ENCODE measurements at places on chromosomes 3 and 15. TPM values are rescaled to one million over a fixed set of nuclear protein-coding genes. Genes with fewer than 3 reads are reported as not detected.

DNA sequence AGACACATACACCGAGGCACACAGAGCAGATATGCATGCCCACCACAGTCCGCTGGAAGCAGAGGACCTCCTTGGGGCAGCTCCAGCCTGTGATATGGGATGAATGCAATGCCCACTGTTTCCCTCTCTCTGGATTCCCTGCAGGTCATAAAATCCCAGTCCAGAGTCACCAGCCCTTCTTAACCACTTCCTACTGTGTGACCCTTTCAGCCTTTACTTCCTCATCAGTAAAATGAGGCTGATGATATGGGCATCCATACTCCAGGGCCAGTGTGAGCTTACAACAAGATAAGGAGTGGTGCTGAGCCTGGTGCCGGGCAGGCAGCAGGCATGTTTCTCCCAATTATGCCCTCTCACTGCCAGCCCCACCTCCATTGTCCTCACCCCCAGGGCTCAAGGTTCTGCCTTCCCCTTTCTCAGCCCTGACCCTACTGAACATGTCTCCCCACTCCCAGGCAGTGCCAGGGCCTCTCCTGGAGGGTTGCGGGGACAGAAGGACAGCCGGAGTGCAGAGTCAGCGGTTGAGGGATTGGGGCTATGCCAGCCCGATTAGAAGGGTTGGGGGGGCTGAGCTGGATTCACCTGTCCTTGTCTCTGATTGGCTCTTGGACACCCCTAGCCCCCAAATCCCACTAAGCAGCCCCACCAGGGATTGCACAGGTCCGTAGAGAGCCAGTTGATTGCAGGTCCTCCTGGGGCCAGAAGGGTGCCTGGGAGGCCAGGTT lies at the start of gene GNAT1:
GNAT1 (plus strand) TSS at position 675 of the 725 bp plus-strand sequence. CDS start 116 bp downstream, outside the sequence.
- no peak for DNase-seq
- no peaks in the 10 kb centered on the region for H3K36me3 ChIP-seq
- H3K4me1 ChIP-seq = peaks cover 39% of the 10 kb centered on the region

- H3K27me3 ChIP-seq = no peaks in the 10 kb centered on the region
- H3K4me1 ChIP-seq = no peaks in the 10 kb centered on the region
- no peak overlapping the region for H3K4me3 ChIP-seq
- DNase-seq = no peak
Observed at GRCh38 chr15:85956532-85957275, 123.0 kb upstream of the AGBL1 start.

MYH15 gene
- 0.09 TPM for total RNA-seq

GRCh38 chr15:55168350-55168974 lies 28.3 kb downstream of the RSL24D1 start:
- H3K27me3 ChIP-seq = no peaks in the 10 kb centered on the region
- H3K4me1 ChIP-seq = peaks cover 1% of the 10 kb centered on the region
- no peak overlapping the region for H3K4me3 ChIP-seq
- H3K36me3 ChIP-seq = no peaks in the 10 kb centered on the region
- H3K27ac ChIP-seq = no peak overlapping the region

GRCh38 chr3:62361261-62361660 lies 12.1 kb downstream of the FEZF2 start:
- H3K27ac ChIP-seq = no peak overlapping the region
- no peaks in the 10 kb centered on the region for H3K27me3 ChIP-seq
- H3K4me1 ChIP-seq = no peaks in the 10 kb centered on the region

GRCh38 chr3:122456074-122456473 lies 40.2 kb upstream of the WDR5B start:
- no peaks in the 10 kb centered on the region for H3K27me3 ChIP-seq
- peaks cover 9% of the 10 kb centered on the region for H3K36me3 ChIP-seq
- H3K4me1 ChIP-seq = peaks cover 16% of the 10 kb centered on the region
- DNase-seq = peak; percentile 35
- no peak overlapping the region for H3K4me3 ChIP-seq
- H3K27ac ChIP-seq = no peak overlapping the region

GOLGA8G gene
- not detected for total RNA-seq

SPINK8 gene
- not detected for total RNA-seq

- H3K27ac ChIP-seq = no peak overlapping the region
- no peaks in the 10 kb centered on the region for H3K27me3 ChIP-seq
- no peaks in the 10 kb centered on the region for H3K4me1 ChIP-seq
- H3K4me3 ChIP-seq = no peak overlapping the region
- DNase-seq = peak; percentile 39
Observed at GRCh38 chr3:189233225-189233858, 61.6 kb downstream of the TPRG1 start.

DNA sequence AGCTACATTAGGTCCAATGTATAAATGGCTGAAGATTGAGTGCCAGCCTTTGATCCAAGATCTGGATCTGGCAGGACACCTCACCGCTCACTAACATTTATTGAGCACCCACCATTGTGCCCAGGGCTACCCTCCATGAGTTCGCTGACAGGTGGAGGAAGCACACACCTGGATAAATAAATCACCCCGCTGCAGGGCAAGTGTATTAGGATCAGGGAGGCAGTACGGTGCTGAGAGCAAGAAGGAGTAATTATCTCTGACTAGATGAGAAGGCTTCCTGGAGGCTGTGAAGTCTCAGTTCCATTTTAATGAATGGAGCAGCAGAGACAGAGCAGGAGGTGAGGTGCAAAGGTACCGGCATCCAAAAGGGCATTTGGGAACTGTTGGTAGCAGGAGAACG lies 104.1 kb downstream of the LIPC start:
- H3K4me1 ChIP-seq = peaks cover 25% of the 10 kb centered on the region
- H3K27ac ChIP-seq = no peak overlapping the region
- H3K27me3 ChIP-seq = no peaks in the 10 kb centered on the region
- DNase-seq = no peak
- H3K4me3 ChIP-seq = no peak overlapping the region

- no peaks in the 10 kb centered on the region for H3K36me3 ChIP-seq
- no peaks in the 10 kb centered on the region for H3K27me3 ChIP-seq
- H3K27ac ChIP-seq = no peak overlapping the region
- no peak overlapping the region for H3K4me3 ChIP-seq
- peaks cover 67% of the 10 kb centered on the region for H3K4me1 ChIP-seq
Observed at GRCh38 chr15:85036716-85037115, 55.1 kb downstream of the PDE8A start.

DNA sequence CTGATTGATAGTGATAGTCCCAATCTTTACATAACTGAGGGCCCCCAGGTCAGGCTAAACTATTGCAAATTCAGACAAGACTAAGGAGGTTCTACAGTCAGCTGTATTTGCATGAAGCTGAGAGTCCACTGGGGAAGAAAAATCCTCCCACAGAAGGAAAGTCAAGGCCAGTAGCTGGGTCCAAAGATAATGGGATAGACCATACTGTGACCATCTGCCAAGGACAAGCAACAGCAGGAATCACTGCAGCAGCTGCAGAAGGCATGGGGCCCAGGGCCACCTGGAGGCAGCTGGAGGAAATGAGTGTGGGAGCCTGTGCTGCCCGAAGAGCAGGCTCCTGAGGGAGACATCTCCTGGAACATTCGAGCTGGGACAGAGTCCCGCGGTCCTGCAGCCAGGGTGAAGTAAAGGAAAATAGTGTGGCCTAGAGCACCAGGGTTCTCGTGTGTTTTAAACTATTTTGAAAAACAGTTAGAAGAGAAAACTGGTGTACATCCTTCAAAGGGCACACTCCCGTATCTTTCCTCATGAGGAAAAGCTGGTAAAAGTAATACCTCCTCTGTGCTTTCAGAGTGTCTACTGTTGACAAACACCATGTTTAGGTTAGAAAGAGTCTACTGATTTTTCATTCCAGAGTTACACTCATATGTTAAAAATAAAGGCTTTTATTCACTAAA lies 13.2 kb upstream of the TMEM212 start:
- H3K4me3 ChIP-seq = no peak overlapping the region
- no peaks in the 10 kb centered on the region for H3K27me3 ChIP-seq
- H3K27ac ChIP-seq = peak overlapping the region; percentile 31
- DNase-seq = peak; percentile 81
- H3K4me1 ChIP-seq = peaks cover 79% of the 10 kb centered on the region
- no peaks in the 10 kb centered on the region for H3K36me3 ChIP-seq

GMNC gene
- not detected for total RNA-seq

GRK7 gene
- not detected for total RNA-seq

GRCh38 chr3:75089841-75090240 lies 475.4 kb upstream of the CNTN3 start:
- H3K27me3 ChIP-seq = no peaks in the 10 kb centered on the region
- no peak overlapping the region for H3K27ac ChIP-seq
- H3K36me3 ChIP-seq = no peaks in the 10 kb centered on the region
- no peaks in the 10 kb centered on the region for H3K4me1 ChIP-seq

DNA sequence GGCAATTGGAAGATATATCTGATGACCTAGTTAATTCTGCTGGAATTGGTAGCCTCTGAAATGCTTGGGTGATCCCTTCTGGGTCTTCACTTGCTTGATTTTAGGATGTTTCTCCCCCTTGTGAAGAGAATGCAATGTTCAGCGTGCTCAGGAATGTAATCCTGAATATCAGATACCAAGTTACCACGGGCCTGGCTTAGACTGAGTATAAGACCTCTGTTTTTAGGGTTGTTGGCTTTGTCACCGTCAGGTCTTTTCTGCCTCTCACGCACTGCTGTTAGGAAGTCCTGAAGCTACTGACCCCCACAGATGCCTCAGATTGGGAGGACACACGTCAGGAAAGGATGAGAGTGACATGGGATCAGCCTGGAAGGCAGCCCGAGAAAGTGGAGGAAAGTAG lies 198.5 kb downstream of the CDIN1 start:
- no peak overlapping the region for H3K27ac ChIP-seq
- DNase-seq = no peak
- no peaks in the 10 kb centered on the region for H3K36me3 ChIP-seq
- H3K4me3 ChIP-seq = no peak overlapping the region
- H3K27me3 ChIP-seq = no peaks in the 10 kb centered on the region

GRCh38 chr3:185560676-185561075 lies 8.3 kb upstream of the LIPH start:
- H3K4me3 ChIP-seq = no peak overlapping the region
- DNase-seq = no peak
- H3K27ac ChIP-seq = no peak overlapping the region

DNA sequence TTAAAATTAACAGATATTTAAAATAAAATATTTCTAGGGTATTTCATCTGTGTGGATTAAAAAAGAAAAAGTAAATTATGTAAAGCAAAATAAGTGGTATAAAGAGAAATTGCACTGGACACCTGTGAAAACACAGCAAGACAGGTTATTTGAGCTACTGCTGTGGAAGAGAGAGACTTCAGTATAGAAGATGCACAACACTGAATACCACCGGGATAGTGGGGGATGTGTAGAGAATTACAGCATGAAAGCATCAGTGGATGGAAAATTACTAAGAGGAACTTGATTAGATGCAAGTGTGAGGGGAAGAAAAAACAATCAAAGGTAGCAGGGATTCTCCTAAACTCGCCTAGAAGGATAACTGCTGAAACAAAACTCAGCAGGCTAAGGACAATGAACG lies 1242.5 kb upstream of the GBE1 start:
- H3K27me3 ChIP-seq = no peaks in the 10 kb centered on the region
- H3K36me3 ChIP-seq = no peaks in the 10 kb centered on the region
- no peak overlapping the region for H3K4me3 ChIP-seq
- H3K4me1 ChIP-seq = no peaks in the 10 kb centered on the region

All from HepG2 (cell line).